Kasumi-1 (cell line): ENCODE measurements at places on chromosomes 6 and 20.

- no peak for DNase-seq
These were observed 150.0 kb downstream of the BTBD3 start for GRCh38 chr20:12067686-12068085.

DNA sequence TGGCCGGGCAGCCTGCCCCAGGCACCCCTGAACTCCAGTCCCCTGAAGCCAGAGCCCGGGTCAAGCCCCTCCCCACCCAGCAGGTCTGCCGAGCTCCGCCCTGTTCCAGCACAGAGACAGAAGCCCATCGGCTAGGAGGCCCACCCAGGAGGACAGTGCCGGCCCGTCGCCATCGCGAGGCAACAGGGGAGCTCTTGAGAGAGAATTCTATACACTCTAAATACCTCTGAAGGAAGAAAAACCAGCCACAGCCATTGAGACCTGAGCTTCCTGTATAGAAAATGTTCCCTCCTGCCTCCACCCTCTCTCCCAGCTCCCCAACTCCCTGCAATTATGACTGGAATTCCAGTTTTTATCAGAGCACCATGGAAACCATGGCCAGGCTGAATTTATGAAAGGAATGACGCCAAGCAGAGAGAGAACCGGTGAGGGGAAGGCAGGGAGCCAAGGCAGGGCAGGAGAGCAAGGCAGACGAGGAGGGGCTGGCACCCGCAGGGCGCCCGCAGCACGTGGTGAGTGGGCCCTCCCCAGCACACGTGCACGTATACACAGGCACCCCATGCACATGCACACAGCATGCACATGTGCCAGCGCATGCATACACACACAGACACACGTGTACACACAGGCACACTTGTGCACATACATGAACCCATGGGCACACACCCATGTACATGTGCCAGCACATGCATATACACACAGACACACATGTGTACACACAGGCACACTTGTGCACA lies 27.6 kb upstream of the MRGBP start:
- no peak for DNase-seq

GRCh38 chr6:56682635-56683034 lies 39.9 kb upstream of the DST start:
- no peak for DNase-seq

GRCh38 chr6:108874470-108875160 lies 26.4 kb downstream of the ARMC2 start:
- DNase-seq, result peak; percentile 19

GRCh38 chr20:43238833-43239232 lies 49.1 kb upstream of the PTPRT start:
- no peak for DNase-seq

DNA sequence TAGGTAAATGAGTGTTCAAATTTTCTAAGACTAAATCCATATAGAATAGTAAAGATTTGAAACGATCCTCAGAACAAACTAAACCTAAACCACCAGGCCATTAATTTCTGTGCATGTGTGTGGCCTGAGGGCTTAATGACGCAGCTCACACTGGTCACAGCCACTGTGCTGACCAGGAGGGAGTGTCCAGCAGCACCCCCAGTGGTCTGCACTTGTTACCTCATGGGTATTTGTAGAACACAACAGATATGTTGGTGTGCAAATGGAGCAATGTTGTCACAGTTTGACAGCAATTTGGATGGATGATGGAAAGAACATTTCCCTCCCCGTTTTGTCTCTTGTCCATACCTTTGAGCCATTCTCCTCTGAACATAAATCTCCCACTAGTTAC lies 122.4 kb upstream of the EXOC2 start:
- DNase-seq, result no peak

DNA sequence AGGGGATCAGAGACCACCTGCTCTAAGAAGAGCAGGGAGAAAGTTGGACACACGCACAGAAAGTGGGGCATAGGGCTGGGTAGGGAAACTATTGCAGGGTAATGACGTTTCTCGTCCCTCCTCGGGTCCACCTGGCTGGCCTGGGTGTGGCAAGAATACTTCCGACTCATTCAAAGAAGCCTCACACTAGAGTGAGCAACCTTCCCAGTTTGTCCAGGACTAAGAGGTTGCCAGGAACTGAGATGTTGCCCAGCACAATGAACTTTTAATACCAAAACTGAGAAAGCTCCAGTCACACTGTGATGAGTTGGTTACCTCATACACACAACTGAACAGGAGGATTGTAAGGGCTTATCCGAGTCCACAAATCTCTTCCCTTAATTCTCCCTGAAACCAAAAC lies 74.5 kb upstream of the ADGRF1 start:
- no peak for DNase-seq

- no peak for DNase-seq
These were observed 447.7 kb downstream of the PHF3 start for GRCh38 chr6:64083261-64083660.

- peak; percentile 73 for DNase-seq
These were observed 195.0 kb upstream of the CEP162 start for GRCh38 chr6:84422380-84422968.

DNA sequence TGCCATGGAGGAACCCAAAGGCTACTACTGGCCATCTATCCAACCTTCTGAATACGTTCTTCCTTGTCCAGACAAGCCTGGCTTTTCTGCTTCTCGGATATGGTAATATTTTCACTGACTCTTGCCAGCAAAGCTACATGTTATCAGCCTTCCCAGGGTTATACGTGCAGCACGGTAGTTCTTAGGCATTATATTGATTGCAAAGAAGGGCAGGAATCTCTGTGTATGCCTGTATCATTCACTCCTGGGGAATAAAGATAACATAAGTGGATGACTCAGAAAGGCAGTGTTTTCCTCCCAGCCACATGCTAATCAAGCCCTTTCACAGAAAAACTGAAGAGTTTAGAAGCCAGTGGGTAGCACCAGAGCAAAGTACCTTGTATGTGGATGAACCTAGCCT lies 98.7 kb downstream of the ADGRG6 start:
- no peak for DNase-seq

- no peak for DNase-seq
These were observed 273.7 kb downstream of the PTPRK start for GRCh38 chr6:128246472-128247260.

- peak; percentile 40 for DNase-seq
These were observed 684 bp downstream of the PAQR8 start for GRCh38 chr6:52362443-52363227.

DNA sequence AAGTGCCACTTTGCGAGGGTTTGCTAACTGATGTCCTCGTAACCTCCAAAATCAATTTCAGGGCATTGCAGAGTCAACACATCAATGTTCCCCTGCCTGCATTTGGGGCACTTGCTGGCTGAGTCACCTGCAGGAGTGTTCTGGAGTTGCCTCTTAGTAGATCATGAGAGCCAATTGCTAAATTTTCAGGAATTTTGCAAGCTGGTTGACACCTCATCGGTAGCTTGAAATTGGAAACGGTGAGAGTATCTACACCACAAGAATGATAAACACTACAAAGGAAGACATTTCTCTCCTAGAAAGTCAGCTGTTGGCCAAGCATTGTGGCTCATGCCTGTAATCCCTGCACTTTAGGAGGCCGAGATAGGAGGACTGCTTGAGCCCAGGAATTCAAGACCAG lies 10.8 kb upstream of the BFSP1 start:
- DNase-seq, result no peak

GRCh38 chr20:17838921-17839320 lies 129.7 kb downstream of the SNX5 start:
- DNase-seq, result no peak

DNA sequence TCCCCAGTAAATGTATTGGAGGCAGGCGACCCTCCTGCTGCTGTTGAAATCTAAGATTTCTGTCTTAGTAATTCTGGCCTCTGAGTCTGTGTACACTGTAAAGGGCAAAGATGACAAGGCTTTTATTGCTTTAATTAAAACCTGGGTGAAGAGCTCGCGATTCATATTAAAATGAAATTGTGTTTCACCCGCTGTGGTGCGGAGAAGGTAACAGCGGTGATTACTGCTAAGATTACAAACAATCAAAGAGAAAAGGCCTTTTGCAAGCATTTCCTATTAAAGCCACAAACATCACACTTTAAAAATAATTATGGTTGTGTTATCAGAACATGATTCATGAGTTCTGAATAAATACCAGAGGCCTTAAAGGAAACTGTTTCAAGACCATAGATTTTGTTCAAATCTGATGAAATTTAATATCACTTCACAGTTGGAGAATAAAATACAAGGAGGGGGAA lies 69.3 kb downstream of the TOX2 start:
- no peak for DNase-seq

GRCh38 chr20:38250609-38251008 lies 9.9 kb downstream of the KIAA1755 start:
- DNase-seq, result no peak

DNA sequence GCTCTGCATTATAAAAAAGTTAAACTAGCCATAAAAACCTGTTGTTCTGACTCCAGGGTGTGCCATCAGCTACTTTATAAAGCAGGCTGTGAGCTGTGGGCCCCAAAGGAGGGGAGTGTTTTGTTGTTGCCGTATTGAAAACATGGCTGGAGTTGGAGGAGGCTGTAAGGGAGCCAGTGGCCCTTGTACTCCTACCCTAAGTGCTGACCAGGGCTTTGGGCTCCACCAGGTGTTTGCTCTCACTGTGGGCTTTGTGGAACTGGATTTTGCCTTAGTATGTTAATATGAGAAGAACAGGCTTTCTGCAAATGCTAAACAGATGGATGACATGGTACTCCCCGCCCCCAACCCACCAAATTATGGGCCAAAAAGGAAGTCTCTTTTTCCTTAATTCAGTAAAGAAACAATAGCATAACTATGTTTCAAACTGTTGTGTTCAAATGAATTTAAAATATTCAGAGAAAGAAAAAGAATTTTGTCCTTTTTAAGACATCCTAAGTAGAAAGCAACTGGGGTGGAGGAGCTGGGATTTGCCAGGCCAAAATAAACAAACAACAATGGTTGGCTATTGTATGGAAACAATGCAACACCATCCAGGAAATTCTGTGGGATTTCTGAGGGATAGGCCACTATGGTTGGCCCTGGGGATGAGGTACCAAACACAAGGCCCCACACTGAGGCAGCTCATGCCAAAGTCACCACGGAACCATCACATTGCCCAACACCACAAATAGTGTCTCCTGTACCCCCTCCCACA lies 63.3 kb downstream of the PLCG1 start:
- no peak for DNase-seq

DNA sequence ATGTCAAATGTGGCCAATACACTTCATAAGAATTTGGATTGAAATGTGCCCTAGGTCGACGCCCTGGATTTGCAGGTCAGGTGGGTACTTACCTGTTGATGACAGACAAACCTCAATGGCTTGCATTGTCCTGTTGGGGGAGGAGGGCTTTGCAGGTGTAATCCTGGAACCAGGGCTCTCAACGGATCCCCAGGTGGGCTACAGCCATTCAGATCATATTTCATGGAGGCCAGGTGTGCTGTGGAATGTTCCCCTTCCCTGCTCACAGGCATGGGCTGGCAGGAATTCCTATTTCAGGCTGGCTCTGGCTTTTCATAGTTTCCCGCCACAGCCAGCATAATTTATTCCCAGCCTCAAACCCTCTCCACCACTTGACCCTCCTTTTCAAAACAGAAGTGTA lies 254.7 kb downstream of the SMOC2 start:
- DNase-seq, result no peak

DNA sequence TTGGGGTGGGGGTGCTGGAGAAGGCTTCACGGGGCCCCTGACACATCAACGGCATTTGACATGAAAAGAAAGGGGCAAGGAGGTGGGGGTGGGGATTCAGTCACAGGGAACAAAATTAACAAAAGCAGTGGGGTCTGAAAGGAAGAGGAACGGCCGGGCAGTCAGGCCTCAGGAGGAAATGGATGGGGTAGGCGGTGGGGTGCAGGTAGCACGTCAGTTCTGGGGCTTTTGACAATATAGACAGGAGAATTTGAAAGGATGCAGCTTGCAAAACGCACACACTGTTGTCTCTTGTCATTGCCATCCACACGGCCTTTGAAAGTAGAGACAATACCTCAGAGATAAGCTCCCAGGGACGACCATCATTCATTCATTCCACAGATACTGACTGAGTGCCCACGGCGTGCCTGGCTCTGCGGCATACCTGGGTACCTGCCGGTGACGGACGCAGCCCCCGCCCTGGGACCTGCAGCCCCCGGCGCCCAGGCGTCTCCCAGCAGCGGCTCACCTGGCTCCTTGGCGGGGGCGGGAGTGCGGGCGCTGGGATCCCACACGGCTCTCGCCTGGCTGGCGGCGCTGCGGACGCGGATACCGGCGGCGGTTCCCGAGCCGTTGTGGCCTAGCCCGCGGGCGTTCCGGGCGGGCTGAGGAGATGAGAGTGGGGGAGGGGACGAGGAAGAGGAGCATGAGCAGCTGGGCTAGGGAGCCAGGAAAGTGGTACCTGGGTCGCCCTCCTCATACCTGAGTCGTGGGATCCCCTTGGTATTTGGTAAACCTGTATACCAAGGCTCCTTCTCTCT lies at the start of gene SLC26A8:
TSS of gene SLC26A8 (minus strand) at position 646 of the 800 bp plus-strand sequence. CDS start 4,934 bp downstream, outside the sequence.
- no peak for DNase-seq

DNA sequence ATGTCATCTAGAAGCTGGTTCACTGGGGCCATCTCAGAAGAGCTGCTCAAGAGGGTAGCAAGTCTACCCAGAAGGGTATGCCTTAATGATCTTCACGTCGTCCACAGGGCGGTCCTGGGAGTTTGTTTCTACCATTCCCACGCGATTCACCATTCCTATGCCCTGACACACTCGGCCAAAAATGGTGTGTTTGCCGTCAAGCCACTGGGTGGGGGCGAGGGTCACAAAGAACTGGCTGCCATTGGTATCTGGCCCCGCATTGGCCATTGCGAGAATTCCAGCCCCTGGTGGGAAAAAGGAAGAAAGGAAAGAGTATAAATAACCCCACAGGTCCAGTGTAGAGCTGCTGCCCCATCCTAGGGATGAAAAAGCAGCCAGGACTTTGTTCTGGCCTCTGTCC lies 16.5 kb upstream of the CPNE5 start:
- no peak for DNase-seq

- DNase-seq, result no peak
These were observed 293.0 kb downstream of the RNGTT start for GRCh38 chr6:88670369-88670768.

DNA sequence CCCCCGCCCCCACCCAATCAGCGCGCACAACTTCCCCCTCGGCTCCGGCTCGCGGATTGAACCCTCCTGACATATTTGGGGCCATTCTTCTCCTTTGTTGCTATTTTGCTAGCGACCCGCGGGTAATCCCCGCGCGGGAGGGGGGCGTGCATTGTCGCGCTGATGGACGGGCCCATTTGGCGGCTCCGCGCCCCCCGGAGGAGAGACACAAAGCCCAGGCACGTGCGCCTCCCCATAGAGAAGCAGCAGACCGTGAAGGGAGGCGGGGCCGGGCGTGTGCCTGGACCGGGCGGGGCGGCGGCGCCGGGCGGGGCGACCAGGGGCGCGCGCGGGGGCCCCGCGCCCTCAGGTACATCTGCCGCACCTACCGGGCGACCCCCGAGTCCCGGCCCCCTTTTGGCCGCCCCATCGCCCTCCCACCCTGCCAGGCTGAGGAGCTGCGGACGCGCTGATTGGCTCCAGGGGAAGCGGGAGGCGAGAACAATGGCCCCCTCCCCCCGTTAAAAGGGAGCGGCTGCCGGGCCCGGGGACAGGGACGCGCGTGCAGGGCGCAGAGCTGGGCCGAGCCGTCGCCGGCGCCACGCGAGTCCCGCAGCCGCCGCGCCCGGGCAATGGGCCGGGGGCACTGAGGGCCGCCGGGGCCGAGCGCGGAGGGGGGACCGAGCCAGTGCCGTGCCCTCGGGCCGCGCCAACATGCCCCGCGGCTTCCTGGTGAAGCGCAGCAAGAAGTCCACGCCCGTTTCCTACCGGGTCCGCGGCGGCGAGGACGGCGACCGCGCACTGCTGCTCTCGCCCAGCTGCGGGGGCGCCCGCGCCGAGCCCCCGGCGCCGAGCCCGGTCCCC lies at the start of gene INSM1:
TSS of gene INSM1 (plus strand) at position 530 of the 843 bp plus-strand sequence. CDS start at position 694, 164 bp downstream.
- DNase-seq, result no peak
